ENCODE measurements at places on chromosomes 16 and 17. TPM values are rescaled to one million over a fixed set of nuclear protein-coding genes. Genes with fewer than 3 reads are reported as not detected.
A peak's percentile ranks its signal among the peaks of the same experiment; 100 is the strongest.

The SSTR5 gene
- 0.16 TPM for total RNA-seq

The ATP1B2 gene
- 5.0 TPM for total RNA-seq

The TEX14 gene
- 0.31 TPM for total RNA-seq

The KRTAP4-5 gene
- total RNA-seq = not detected

The SMPD3 gene
- total RNA-seq = 67.2 TPM

The TMEM238L gene
- total RNA-seq = not detected

GRCh38 chr16:69845181-69845580 lies 83.0 kb downstream of the WWP2 start:
- DNase-seq = no peak

DNA sequence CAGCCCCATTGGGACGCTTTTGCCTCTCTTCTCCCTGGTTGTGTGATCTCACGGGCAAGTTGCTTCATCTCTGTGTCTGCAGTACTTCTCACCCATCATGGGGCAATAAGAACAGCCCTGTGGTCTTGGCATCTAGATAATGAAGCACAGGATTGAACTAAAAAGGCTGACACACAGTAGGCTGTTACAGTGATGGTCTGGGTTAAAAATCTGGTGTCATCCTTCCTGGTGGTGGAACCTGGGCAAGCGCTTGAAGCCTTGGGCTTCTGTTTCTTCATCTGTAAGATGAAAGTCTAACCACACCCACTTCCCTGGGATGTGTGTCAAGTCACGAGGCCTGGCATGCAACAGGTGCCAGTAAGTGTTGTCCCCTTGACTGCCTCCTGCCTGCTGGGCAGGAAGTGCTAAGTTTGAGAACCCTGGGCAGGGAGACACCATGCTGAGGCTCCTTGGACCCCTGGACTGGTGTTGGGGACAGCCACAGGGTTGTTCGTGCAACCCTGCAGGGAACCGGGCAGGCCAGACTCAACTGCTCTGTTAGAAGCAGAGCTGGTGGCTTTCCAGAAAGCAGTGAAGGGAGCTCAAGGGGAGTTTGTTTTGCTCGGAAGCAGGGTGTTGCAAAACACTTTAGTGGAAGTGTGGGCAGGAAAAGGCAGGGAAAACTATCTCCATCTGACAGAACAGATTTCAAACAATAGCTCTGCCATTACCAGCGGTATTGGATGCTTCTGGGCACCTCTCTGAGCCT lies 5.9 kb upstream of the MAP2K3 start:
- DNase-seq = no peak

DNA sequence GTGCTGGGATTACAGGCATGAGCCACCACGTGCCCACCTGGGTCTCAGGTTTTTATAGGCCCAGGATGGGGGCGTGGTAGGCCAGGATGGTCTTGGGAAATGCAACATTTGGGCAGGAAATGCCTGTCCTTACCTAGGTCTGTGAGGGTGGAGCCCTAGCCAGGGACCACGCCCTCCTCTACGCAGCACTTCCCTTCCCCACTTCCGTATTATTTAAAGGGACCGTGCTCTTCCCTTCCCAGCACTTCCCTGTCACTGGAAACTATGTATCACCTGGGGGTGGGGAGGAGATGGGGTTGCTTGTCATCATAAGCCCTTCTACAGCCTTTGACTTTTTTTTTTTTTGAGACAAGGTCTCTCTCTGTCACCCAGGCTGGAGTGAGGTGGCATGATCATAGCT lies 238.9 kb upstream of the NLRP1 start:
- no peak for DNase-seq

DNA sequence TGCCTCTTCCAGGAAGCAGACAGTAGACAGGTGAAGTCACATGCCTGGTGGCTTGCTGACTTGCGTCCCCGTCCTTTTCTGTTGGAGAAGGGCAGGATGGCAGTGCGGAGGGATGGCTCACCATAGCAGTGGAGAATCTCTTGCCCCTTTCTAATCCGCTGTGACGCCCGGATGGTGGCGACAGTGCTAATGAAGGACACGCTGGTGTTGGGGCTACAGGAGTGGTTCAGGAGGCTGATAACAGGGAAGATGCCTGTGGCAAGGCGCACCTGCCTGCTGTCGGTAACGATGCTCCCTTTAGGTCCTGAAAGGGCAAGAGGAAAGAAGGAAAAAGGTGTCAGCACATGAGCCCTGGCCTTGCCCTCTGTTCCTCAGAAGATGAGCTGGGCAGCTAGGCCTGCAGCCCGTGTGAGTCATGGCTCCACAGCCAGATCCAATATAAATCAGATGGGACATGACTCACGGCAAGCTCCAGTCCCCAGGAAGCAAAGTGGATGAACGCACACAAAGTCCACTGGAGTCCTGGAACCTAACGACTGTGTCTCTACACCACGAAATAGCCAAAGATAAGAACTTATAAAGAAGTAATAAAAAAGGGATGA lies 25.5 kb downstream of the SERPINF1 start:
- no peak for DNase-seq

- DNase-seq = peak; percentile 24
These were observed 722 bp upstream of the TIMP2 start for GRCh38 chr17:78925662-78926555.

GRCh38 chr16:12215277-12216105 lies 239.0 kb downstream of the SNX29 start:
- no peak for DNase-seq

- DNase-seq = no peak
These were observed 96.7 kb upstream of the HSBP1 start for GRCh38 chr16:83711069-83711468.

- DNase-seq = no peak
These were observed 6.6 kb upstream of the JUP start for GRCh38 chr17:41792845-41793783.

All from occipital lobe (tissue), 3 donors.